Left lung (tissue), 14 donors: ENCODE measurements at places on chromosomes 12 and 14. TPM values are rescaled to one million over a fixed set of nuclear protein-coding genes. Genes with fewer than 3 reads are reported as not detected.

DNA sequence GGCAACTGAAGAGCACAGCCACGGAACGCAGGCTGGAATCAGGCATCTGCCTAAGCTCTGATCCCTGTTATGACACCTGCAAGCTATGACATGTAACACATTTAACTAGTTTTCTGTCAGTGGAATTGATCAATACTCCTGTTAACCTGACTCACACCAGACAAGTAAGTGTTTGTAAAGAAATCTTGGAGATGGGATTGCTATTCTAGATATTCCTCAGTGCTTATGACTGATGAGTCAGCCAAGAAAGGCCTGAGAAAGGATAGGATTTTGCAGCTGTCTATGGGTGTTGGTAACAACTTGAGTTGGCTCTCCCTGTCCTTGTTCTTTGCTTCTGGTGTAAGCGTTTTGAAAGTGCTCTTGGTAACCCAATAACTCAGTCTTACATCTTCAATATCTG, 110.5 kb downstream of the GPR135 start:
- no peak for DNase-seq

DNA sequence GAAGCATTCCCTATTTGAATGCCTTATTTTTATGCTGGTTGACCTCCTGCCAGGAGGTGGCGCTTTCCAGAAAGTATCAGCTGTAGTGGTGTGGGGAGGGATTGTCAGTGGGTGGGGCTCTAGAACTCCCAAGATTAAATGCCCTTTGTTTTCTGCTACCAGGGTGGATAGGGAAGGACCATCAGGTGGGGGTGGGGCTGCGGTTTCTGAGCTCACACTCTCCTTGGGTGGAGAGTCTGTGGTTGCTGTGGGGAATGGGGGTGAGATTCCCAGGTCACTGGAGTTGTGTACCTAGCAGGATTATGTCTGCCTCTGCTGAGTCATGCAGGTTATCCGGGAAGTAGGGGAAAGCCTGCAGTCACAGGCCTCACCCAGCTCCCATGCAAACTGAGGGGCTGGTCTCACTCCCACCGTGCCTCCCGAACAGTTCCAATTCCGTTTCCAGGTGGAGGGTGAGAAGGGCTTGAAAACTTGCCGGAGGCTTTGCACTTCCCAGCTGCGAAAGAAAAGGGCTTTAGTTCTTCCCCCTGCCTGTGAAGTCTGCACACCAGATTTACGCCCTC, 68.3 kb downstream of the ALG10B start:
- DNase-seq, result no peak

DNA sequence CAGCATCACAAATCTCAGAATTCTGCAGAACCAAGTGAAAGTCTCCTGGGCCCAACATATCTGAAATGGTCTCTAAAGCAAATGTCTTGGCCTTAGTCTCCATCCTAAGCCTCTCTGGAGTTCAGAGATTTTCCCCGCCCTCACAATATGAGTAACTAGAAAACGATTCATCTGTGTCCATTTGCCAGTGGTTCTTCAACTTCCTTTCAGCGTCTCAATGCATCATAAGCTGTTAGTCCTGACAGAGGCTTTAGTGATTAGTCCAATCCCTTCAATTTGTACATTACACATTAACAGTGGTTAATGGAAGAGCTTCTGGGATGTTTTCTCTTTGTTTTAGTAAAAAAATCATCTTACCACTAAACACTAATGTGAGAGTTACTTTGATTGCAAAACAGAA, 17.4 kb downstream of the NPC2 start:
- no peak for DNase-seq

DNA sequence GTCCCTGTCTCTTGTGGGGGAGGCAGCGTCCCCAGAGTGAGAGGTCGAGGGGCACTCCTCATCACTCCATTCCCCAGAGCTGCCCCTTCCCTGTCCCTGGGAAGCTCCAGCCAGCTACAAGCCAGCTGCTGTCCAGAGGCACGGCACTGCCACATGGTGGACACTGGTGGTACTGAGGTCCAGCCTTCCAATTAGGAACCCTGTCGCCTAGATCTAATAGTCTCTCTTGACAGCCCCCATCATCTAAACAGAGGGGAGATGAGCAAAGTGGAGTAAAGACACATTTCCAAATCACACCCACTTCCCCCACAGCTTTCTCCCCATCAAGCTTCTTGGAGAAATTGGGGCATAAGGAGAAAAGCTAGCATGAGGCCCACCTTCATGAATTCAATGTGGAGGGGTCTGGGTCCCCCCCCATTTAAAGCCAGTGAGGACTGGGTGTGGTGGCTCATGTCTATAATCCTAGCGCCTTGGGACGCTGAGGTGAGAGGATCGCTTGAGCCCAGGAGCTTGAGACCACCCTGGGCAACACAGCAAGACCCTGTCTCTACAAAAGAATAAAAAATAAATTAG, 2.1 kb upstream of the INHBE start:
- DNase-seq, result peak; percentile 53

GRCh38 chr12:12331896-12332295, 18.1 kb downstream of the MANSC1 start:
- no peak for DNase-seq

DNA sequence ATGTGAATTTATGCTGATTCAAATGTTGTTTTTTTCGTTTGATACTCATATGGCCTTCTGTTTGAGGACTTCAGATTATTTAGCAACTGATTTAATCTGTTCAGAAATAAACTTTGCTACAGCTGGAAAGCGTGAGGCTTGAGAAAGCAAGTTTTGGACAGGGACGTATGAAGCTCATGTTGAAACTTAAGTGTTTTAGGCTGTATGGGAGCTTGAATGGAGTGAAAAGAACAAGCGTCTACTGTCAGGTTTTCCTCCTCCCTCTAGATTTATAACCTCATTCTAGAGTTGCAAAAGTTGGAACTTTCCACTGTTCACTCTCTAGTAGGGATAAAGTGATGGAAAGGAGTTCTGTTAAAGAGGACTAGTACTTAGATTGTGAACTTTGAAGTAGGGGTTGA, 1.0 kb downstream of the PRPF39 start:
- DNase-seq, result peak; percentile 26

DNA sequence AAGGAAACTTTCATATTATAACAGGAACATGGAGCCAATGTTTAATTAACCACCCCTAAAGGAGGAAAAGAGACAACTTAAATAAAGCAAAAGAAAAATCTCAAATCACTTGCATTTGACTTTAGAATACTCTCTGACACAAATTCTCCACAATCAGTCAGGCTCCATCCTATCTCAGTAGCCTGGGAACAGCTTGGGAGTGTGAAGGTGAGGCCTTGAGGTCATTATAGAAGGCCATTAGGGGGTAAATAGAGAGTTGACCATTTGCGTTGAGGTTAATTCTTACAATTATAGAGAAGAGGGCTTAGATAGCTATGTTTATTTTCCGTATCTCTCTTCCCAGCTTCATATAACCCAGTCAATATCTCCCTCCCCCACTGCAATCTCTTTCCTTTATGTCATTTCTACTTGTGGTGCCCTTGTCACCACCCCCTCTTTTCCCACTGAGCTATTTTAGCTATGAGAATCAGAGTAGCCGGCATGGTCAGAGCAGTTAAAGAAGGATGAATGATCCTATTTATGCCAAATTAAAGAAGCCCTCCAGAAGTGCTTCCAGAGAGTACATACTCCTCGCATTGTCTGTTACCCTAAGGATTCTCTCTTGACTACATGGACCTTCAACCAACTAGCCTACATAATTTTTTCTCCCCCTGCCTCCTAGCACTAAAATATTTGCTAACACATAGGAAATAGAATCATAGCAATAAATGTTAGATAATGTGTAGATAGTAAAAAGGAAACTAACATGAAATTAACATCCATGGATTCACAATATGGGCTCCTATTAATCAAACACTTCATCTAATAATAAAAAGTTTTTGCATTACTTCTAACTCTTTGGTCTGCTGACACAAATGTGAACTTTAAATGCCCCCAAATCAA, 135.2 kb upstream of the KRR1 start:
- peak; percentile 50 for DNase-seq

GRCh38 chr12:6345319-6346091, 3.6 kb upstream of the TNFRSF1A start:
- DNase-seq, result no peak

DNA sequence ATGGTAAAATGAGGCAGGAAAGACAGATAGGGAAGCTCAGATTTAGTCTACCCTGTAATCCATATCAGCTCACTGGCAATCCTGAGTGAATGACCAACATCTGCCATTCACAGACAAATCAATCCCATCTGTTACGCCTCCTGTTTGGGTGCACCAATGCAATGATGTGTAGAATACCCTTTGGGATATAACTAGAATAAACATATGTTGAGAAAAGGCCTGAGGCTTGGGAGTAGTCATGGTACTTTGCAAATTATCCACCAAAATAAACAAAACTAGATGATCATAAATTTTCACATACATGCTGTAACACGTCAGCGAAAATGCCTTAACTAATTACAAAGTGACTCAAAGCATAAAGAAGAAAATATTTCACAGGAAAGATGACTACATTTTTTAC, 78.8 kb downstream of the KCNC2 start:
- no peak for DNase-seq

The KHNYN gene
- total RNA-seq, result 48.0 TPM

GRCh38 chr14:68815298-68816182, 22.7 kb upstream of the ZFP36L1 start:
- DNase-seq, result peak; percentile 75

DNA sequence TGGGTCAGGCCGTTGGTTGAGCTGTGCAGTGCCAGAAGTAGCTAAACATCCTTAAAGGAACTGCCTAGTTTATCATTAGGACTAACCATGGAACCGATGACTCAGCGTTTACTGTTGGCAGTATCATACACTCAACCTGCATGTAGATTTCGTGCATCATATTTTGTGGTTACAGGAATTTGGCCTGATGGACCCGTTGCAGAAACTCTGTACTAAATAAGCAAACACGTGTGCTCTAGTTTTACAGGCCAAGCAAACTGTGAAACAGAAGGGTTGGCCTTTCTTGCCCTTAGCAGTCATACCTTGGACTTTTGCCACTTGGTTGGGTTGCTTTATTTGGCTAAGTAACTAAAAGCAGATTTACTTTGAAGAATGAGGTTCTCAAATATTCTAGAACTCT, 35.6 kb downstream of the DGLUCY start:
- no peak for DNase-seq

The BAG5 gene
- 26.3 TPM for total RNA-seq

DNA sequence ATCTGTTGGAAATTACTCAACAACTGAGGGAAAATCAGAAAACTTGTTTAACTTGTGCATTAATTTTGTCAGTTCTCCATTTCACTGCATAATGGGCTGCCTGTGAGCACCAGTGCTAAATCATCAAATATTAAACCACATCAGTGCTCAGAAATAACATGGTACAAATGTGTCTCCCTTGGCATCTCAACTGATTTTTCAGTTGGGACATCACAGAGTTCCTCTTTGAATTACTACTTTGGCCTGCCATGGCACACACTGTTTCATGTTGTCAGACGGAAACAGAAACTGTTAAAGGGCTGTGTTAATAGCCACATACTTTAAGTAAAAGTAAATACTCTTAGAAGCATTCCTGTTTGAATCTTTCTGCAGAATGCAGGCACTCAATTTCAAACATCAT, 42.1 kb upstream of the STRN3 start:
- DNase-seq, result no peak

DNA sequence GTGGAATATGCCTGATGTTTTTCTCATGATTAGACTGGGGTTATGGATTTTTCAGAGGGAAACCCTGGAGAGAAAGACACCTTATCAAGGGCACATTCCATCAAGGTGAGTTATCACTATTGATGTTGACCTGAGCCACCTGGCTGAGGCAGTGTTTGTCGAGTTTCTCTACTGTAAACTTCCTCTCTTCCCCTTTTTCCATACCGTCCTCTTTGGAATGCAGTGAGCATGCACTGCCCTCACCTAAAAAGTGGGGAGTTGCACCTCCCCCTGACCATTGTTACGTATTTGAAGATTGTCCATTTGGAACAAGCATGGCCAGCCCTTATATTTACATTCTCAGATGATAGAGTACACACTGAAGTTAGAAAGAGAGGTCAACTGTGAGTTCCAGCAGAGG, 53.9 kb upstream of the PWP1 start:
- DNase-seq, result no peak

- no peak for DNase-seq
Measured at GRCh38 chr12:127963933-127964332, 303.0 kb upstream of the TMEM132C start.

DNA sequence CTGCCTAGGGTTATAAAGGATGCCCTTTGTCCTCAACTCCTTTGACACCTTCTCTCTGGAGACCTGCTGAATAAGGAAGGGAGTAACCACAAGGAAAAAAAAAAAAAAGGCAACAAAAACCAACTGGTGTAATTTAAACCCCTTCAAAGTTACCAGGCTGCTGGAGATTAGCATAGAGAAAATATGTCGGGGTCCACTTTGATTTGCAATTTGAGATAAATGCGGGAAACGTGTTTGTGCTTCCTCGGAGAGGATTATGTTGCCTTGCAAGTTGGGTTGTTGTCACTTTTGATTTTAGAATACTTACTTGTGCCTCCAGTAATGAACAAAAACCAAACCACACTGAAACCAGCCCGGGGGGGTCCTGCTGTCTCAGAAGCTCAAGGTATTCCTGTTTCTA, 200.2 kb upstream of the MYL2 start:
- DNase-seq, result no peak

DNA sequence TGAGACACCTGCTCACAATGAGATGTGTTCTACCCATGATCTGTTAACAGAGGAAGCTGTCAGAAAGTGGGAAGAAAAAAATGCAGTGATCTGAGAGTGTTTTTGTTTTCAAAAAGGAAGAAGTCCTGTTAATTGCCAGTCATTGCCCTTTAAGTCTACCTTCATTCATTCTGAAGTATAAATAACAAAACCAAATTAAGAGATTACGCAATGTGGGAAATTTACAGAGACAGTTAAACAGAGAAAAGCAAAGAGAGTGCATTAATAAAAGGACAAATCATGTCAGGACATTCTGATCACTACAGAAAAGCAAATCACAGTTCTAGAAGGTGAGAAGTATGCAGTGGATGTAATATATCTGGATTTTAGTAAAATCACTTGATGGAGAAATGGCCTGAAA, 154.2 kb downstream of the NRXN3 start:
- no peak for DNase-seq

GRCh38 chr12:57816001-57816854, 2.3 kb downstream of the AVIL start:
- DNase-seq, result no peak

DNA sequence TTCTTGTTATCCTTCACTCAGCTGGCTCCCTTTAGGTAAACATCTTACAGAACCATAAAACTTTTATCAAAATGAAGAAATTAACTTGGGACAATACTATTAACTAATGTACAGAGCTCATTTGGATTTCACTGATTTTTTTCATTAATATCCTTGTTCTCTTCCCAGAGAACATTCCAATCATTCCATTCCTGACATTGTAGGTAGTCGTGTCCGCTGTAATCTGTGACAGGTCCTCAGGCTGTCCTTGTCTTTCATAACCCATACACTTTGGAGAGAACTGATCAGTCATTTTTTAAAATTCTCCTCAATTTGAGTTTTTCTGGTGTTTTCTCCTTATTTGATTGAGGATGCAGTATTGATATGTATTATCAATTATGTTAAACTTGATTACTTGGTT, 916.8 kb downstream of the GALC start:
- DNase-seq, result no peak

GRCh38 chr12:30598889-30599288, 96.8 kb downstream of the IPO8 start:
- no peak for DNase-seq

- no peak for DNase-seq
Measured at GRCh38 chr14:71418532-71419245, 511.4 kb downstream of the PCNX1 start.
